ENCODE measurements at places on chromosomes 7 and 10.

DNA sequence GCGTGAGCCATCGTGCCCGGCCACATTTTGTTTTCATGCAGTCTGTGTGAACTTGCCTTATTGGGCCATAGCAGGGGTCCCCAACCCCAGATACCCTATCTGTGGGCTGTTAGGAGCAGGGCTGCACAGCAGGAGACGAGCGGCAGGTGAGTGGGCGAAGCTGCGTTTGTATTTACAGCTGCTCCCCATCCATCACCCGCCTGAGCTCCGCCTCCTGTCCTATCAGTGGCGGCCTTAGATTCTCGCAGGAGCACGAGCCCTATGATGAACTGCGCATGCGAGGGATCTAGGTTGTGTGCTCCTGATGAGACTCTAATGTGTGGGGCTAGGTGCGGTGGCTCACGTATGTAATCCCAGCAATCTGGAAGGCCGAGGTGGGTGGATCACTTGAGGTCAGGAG, 293.9 kb downstream of the CAMK1D start:
- no peak for DNase-seq

- no peak for DNase-seq
These were observed 4.2 kb downstream of the KIFBP start for GRCh38 chr10:68992636-68993440.

DNA sequence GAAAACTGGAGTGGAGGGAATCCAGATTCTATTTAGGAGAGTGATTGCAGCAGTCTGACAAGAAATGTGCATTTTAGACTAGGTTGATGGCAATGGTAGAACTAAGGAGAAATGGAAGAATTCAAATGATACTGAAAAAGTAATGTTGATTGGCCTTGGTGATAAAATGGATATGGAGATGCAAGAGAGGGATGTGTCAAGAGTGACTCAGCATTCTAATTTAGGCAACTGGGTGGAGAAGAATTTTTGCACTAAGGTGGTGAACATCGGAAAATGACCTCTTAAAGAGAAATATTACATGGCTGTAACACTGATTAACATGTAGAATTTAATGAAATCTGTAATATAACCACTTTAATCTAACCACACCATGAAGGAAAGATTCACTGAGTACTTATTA, 806.5 kb downstream of the PHTF2 start:
- no peak for DNase-seq

- no peak for DNase-seq
These were observed 42.9 kb upstream of the TNRC18 start for GRCh38 chr7:5466551-5466950.

GRCh38 chr10:114868870-114869519, 47.4 kb downstream of the FHIP2A start:
- no peak for DNase-seq

DNA sequence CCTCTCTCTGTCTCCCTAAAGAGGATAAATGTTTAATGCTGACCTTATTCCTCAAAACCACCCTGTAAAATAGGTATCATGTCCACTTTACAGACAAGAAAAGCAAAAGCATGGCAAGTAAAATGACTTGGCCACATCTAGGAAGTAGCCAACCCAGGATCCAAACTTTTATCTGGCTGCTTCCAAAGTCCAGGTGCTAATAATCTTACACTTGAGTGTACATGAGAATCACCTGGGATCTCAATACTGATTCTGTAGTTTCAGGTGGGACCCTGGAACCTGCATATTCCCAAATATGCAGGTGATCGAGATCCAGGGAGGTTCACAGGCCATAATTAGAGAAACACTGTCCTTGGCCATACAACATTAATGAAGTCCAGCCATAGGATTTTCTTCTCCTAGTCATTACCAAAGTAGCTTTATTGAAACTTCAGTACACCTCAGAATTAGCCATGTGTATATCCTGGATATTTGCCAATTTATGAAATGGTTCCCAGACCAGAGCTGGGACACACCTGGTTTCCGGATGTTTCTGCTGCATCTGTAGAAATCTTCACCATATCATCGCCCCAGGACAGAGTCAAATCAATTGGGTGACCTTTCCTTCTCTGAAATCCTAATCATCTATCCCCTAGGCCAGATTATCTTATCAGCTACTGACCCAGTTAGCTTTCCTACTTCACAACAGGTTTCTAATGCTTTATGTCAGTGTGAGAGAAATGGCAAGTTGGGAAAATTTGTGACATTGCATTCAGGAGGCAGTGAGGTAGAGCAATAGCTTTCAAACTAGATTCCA, 119.1 kb upstream of the KMT2E start:
- no peak for DNase-seq

- DNase-seq, result no peak
These were observed 1231.6 kb upstream of the CELF2 start for GRCh38 chr10:9786101-9786500.
